ENCODE measurements at places on chromosomes 3 and 15.

- no peak for DNase-seq
Measured at GRCh38 chr3:171457607-171458061, 2.6 kb downstream of the TNIK start.

DNA sequence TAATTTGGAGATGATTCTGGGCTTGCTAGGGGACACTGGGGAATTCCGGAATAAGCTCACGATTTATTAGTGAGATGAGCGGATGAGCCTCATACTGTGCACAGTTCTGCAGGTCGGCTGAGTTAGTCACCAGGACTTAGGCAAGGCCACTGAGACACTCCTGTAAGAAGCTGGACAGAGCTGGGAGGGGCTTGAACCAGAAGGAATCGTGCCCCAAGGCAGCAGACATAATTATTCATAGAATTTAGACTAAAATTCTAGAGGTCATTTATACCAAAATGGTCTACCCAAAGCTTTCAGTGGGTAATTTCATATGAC, 121.4 kb downstream of the VGLL4 start:
- DNase-seq = no peak

DNA sequence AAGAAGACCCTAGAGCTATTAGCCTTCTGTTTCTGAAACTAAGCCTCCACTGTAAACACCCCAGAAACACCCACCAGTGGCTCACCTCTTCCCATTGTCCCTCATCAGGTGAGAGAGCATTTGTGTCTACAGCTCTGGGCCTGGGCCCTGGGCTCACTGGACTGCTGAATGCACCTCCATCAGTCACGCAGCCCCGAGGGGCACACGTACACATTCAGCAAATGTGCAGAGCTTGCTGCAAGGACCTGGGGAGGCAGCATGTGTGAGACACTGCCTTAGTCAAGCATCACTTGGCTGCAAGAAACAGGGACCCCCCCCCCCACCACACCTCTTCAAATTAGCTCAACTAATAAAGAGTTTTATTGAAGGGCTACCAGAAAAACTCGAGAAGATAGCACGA, 29.0 kb downstream of the MRPL46 start:
- no peak for DNase-seq

DNA sequence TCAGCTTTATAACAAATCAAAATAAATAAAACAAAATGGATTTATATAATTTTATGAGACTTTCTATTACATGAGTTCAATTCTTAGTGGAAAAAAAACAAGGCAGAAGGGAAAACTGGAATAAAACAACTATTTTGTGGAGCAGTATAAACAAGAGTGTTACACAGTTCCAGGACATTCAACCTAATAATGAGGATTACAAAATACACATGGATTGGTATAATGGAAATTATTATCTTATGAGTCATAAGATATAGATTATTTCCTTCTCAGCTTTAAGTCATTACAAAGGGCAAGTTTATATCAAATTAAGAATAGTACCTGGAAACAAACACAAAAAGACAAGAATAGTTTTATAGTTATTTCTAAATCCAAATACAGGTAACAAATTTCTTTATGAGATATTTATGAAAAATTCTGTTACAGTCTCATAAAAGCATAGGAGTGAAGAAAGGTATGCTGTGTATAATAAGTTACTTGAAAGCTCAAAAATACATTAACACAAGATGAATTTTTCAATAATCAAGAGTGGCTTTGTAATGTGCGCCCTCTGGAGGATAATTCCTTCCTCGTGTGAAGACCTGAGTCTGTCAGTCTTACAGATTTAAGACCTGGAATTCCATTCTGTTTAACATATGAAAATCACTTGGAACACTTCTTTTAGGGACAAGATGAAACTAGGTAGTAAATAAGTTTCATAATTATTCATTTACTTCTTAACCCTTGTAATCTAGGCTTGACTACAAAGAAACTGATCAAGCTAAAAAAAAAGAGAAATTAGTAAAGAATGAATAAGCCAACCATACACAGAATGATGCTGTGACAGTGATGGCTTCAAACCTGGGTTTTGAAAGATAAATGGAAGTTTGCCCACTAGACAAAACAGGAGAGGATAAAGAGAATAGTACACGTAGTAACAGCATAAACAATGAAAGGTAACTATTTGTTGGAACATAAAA, 9.5 kb downstream of the COPS2 start:
- DNase-seq = no peak
